ENCODE measurements at places on chromosomes 7 and 10.

DNA sequence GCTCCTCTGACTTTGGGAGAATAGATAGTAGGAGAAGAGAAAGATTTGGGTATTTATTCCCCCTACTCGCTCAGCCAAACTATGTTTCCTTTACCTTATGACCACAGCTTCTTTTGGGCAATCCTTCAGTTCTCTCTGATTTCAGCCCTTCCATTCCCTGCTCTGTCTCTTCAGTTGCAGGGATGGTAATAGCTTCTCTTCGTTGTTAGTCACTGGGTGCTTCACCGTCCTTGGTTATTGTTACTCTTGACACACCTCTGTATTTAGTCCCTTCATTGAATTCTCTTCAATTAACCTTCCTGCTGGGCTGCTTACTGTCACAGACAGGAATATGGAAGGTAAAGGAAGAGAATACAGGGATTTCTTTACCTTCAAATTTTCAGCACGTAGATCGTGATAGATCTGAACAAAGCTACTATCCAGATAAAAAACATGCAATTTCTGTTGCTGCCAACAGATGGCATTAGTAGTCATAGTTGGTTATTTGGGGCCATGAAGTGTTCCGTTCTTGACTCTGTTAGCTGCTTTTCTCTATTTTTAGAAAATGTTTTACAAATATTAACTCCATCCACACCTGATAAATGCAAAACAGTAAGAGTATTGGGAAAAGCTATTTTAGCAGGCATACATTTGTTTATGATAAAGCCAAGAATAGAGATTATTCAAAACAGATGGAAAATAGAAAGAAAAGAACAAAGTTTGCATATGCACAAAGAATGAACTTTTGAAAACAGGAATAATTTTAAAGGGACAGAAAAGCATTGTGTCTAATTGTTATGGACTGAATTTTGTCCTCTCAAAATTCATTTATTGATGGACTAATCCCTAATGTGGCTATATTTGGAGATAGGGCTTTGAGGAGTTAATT is 14.0 kb upstream of the PTTG1IP2 start:
- peak; percentile 71 for DNase-seq

GRCh38 chr7:71933426-71933825 is 478.7 kb downstream of the CALN1 start:
- no peak for DNase-seq

- no peak for DNase-seq
Measured at GRCh38 chr7:51308265-51308664, 8.3 kb downstream of the COBL start.

DNA sequence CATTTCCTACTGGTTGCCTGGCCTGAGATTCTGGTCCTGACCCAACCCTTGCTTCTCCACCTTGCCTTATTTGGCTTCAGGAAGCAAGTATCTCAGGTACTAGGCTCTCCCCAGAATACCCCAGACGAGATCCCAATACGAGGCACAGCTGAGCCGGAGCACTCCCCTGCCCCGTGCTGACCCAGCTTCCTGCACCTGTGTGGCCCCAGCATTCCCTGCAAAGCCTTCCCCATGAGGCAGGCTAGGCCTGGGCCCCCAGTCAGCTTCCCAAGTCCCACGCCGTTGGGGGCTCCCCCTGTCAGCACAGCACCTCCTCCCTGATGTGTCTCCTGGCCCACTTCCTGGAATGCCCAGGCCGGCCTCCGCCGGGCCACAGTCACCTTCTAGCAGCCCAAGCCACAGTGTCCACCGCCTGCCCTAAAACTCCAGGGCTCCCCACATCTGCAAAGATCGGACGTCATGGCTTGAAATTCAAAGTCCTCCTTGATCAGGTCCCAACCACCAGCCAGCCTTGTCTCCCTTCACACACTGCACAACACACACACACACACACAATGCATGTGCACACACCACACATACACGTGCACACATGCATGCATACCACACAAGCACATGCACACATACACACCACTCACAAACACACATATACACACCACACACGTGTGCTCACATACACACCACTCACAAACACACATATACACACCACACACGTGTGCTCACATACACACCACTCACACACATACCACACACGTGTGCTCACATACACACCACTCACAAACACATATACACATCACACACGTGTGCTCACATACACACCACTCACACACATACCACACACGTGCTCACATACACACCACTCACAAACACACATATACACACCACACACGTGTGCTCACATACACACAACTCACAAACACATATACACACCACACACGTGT is 78.9 kb upstream of the FOXK1 start:
- no peak for DNase-seq

GRCh38 chr7:92735707-92736106 is 100.7 kb downstream of the CDK6 start:
- DNase-seq, result no peak

DNA sequence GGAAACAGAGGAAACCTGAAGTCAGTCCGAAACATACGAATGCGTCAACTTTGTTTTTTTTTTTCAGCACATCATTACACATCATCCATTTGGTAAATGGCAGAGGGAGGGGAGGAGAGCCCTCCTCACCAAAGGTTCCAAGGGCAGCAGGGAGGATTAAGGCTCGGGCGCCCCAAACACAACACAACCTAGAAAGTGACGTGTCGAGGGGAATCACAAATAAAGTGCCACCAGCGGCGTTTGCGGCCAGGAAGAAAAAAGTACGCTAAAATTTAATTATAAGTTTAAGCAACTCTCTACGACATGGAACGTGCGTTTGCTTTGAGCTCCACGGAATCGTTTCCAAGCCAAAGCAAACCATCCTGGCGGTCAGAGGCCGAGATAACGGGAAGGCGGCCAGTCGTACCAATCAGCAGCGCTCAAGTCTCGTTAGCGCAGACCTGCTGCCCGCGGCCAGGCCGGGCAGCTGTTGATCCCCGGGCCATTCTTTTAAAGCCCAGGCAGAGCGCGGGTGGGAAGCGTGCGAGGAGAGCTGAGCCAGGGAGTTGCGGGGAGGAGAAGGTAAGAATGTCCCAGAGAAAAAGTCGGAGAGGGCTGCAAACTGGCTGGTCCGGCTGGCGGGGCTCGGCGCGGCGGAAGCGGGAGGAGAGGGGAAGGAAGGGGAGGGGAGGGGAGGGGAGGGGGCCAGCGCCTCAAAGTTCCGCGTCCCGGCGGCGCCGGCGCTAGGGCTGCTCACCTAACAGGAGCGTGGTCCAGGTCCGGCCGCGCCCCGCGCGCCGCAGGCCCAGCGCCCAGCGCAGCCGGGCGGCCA is 719 bp downstream of the DPY19L1 start:
- DNase-seq, result peak; percentile 54

DNA sequence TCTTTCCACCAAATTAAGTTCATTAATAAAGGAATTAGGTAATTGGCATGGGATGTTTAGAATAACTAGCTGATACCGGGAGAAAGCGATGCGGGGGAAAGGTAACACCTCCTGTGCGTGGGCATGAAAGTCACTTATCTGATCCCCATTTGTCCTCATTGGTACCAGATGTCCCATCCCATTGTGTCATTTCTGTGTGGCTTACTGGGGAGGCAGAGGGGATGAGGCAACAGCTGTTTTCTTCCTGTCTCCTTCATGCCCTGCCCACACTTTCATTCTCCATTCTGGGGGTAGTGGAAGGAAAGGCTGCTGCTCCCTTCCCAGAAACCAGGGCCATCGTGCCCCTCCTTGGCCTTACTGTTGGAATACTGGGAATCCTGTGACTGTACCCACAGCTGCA is 27.1 kb downstream of the EEPD1 start:
- no peak for DNase-seq

DNA sequence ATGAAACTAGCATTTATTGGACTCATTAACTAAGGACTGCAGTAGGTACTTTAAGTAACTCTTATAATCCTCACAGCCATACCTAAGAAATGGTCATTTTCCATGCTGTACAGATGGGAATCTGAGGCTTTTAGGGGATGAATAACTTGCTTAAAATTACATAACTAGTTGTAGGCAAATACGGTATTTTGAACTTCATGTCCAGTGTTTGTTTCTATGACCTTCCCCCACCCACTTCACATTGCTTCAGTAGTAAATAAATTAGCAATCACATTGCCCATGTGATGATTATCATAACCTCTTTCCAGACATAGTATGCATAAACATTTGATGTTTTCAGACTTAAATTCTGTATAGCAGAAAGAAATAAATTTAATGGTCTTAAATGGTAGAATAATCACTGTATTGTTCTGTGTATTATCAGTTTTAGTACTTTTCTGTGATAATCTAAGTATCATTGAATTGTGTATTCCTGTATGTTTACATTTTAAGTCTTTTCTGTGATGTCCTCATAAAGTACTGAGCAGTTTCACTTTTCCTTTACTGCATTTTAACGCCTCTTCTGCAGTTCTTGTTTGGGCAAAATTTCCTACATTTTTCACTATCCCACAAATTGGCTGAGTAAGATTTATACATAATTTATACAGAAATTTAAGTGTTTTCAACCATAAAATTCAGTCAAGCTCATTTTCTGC is 48.3 kb downstream of the ANKIB1 start:
- no peak for DNase-seq

DNA sequence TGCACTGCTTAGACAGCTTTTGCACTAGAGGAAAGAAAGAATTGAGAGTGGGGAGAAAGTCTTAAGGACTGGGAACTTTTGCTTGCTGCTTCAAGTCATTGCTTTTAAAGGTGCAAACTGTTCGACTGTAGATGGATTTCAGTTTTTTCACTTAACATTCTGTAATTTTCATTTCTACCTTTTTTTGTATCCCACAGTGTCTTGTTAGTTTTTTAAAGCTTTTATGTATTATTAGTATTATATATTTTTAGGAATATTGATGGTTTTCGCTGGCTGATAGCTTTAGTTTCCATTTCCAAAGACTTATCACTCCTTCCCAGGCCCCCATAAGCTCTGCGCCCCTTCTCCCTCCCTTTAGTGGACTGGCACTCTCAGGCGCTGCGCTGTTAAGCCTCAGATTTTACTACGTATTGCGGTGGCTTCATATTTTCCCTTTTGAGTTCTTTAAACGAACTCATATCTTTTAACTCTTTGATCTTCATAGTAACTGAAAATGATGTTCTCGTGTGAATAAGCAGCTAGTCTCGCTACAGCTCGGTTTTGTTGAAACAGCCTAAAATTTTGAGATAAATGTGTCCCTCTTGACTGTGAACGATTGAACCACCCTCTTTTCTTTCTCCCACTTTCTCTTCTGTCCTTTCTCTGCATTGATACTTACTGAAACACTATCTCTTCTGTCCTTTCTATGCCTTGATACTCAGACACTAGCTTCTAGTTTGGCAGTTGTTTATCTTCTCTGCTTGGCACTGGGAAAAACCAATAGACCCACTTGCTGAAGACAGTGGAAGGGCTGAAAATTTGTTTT is 2.5 kb upstream of the ETV1 start:
- DNase-seq, result no peak

GRCh38 chr7:98276241-98276761 is 5.2 kb upstream of the BRI3 start:
- no peak for DNase-seq

GRCh38 chr10:112509558-112510291 is 62.7 kb downstream of the VTI1A start:
- no peak for DNase-seq

DNA sequence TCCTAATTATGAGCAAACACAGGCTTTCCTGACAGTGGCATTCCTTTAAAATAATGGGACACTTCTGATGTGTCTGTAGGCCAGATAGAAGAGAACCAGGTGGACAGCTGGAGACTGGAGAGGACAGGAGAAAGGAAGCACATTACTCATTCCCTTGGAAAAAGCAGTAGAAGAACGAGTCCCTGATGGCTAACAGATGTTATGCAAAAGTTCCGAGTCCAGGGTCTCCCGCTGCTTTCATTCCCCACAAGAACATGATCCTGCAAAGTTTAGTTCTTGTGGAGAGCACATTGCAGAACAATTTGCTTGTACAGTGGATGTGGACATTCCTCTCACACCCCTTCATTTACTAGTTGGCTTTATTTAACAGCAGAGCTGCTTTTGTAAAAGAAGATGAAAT is 137.6 kb downstream of the GPAM start:
- DNase-seq, result no peak

DNA sequence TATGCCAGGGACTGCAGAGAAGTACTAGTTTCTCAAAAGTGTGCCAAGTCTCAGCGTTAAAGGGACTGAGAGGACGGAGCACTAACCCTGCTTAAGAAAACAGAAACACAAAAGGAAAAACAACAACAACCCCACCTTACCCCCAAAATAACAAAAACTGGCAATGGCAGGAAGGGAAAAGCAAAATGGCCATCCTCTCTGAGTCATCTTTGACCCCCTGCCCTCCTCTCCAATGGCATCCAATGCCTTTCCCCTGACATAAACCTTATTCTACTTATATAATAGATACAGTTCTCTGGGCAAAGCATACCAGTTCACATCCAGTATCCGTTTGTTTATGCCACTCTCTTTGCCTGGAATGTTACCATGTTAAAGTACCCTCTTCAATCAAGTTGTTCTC is 1.6 kb downstream of the POLR1F start:
- DNase-seq, result peak; percentile 17

DNA sequence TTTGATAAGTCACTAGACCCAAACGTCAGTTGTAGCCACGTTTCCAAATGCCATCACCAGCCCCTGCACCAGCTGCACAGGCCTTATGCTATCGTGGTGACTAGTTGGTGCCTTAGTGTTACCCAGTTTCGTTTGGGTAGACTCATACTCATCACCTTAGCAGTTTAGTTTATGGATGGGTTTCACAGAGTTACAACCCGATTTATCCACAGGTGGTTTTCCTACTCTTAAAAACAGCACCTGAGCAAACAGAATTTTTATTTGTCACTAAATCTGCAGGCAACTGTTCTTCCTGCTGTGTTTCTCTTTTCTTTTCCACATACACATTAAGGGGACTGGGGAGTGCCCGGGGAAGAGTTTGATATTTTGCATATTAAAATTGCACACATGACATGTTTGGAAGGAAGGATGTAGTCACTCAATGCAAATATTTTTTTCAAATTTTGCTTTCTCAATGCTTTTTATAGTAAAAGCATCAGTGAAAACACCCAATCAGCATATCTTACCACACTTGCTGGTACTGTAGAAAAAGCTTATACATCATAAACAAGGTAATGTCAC is 41.6 kb downstream of the PDSS1 start:
- no peak for DNase-seq

- no peak for DNase-seq
Measured at GRCh38 chr10:72746426-72747363, 54.8 kb downstream of the MCU start.

- no peak for DNase-seq
Measured at GRCh38 chr10:22724773-22725172, 10.4 kb upstream of the PIP4K2A start.

DNA sequence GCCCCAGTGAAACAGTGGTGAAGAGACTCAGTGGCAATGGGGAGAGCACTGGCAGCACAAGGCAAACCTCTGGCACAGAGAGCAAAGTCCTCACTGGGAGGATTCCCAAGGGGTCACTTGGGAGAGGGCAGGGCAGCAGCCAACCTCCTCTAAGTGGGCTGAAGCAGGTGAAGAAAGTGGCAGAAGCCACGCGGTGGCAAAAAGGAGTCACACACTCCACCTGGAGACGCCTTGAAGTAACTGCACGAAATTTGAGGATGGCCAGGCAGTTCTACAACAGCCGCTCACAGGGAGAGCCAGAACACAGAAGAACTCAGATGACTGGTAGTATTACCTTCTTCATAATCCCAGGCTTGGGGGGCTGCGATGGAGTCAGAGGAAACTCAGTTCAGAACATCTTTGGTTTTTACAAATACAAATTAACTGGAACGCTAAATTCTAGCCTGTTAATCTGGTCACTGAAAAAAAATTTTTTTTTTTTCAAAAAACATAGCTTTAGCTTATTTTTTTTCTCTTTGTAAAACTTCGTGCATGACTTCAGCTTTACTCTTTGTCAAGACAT is 574 bp upstream of the IL6 start:
- DNase-seq, result peak; percentile 86

Data from MCF 10A (cell line).